ENCODE measurements at places on chromosomes 5 and 9.

DNA sequence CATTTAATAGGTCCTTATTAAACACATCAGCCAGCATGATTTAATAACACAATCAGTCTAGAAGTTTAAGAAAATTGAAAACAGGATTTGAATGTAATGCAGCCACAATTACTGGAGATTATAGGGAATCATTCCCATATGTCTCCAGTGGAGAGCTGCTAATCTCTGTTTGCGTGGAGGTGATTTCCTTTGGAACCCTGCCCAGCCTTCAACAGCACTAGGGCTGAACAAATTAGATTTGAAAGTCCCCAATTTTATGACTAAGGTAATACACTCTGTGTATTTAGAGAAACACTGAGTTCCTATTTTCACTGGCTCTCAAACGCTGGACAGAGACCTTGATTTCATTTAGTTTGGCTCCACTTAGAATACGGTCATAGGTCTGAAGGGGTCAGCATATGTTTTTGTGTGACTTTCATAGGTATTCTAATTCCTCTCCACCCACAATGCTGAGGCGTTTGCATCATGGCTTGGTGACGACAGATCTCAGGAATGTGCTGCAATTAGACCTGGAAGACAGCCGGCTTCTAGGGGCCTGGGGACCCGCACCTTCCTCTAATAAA is 508.3 kb downstream of the EBF1 start:
- peak; percentile 19 for DNase-seq

DNA sequence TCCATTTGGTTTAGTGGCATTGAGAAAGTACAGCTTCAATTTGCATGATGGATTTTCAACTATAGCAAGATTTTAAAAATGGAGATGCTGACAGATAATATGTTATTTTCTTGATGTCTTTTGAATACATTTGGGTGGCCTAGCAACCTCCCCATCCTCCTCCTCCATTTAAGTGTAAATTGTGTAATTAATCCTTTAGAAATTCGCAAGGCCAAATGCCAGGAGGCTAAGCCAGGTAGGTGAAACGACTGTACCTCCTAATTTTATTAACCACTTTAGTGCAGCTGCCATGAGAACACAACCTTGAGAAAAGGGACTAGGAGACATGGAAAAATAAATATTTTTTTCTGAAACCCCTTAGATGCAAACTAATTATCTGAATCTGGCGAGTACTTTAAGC is 248.8 kb downstream of the MRPS30 start:
- no peak for DNase-seq

DNA sequence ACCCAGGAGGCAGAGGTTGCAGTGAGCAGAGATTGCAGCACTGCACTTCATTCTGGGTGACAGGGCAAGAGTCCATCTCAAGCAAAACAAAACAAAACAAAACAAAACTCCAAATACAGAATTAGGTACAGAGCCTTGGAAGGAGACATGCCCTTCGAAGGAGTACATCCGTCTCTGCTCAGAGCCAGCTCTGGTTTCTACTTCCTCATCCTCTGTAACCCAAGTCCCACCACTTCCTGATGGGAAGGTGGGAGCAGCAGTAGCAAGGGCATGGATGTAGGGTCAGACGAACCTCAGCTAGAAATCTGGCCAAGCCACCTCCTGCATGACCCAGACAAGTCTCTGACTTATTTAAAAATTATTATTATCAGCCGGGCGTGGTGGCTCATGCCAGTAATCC is 16.5 kb upstream of the STXBP1 start:
- DNase-seq, result no peak

- no peak for DNase-seq
Observed at GRCh38 chr5:115594128-115595047, 7.9 kb downstream of the TICAM2 start.

- DNase-seq, result no peak
Observed at GRCh38 chr5:9338796-9339195, 207.1 kb downstream of the SEMA5A start.

- DNase-seq, result no peak
Observed at GRCh38 chr5:111173476-111173875, 50.7 kb upstream of the CAMK4 start.

GRCh38 chr5:99747342-99747741 is 787.8 kb upstream of the FAM174A start:
- DNase-seq, result no peak
